Eye (tissue), 1 donor: ENCODE measurements at places on chromosomes 11 and 22.

GRCh38 chr11:46309814-46310259, 32.4 kb downstream of the CREB3L1 start:
- no peak for DNase-seq

- no peak for DNase-seq
These were observed 85.7 kb upstream of the PRDM11 start for GRCh38 chr11:45060707-45061106.

GRCh38 chr11:94171693-94172440, 43.2 kb downstream of the PANX1 start:
- DNase-seq: peak; percentile 52

DNA sequence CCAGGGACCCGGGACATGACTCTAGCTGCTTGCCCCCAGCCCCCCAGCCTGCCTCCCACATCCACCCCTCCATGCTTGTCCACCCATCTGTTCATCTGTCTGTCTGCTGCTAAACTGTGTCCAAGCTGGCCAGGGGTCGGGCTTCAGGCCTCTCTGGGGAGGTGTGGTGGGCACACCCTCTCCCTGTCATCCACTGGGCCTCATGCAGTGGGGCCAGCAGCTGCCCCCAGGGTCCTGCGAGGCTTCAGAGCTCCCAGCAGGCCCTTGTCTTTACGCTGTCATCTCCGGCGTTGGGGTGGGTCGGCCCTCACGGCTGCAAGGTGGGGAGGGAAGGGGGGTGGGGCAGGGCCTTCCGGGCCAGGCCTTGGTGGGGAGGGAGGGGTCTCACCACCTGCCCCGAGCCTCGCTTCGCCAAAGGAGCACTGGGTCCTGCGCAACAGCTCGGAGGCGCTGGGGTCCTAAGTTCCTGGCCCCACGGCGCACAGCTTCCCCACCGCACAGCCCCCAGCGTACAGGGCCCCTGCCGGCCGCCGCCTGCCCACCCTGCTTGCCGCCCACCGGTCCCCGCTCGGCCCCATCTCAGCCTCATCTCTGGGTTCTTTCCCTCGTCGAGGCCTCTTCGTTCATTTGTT, 26.7 kb downstream of the MOB2 start:
- DNase-seq: no peak

- no peak for DNase-seq
These were observed 28.2 kb downstream of the JHY start for GRCh38 chr11:122910775-122911174.

GRCh38 chr22:17501679-17502285, 61.5 kb upstream of the SLC25A18 start:
- peak; percentile 91 for DNase-seq

DNA sequence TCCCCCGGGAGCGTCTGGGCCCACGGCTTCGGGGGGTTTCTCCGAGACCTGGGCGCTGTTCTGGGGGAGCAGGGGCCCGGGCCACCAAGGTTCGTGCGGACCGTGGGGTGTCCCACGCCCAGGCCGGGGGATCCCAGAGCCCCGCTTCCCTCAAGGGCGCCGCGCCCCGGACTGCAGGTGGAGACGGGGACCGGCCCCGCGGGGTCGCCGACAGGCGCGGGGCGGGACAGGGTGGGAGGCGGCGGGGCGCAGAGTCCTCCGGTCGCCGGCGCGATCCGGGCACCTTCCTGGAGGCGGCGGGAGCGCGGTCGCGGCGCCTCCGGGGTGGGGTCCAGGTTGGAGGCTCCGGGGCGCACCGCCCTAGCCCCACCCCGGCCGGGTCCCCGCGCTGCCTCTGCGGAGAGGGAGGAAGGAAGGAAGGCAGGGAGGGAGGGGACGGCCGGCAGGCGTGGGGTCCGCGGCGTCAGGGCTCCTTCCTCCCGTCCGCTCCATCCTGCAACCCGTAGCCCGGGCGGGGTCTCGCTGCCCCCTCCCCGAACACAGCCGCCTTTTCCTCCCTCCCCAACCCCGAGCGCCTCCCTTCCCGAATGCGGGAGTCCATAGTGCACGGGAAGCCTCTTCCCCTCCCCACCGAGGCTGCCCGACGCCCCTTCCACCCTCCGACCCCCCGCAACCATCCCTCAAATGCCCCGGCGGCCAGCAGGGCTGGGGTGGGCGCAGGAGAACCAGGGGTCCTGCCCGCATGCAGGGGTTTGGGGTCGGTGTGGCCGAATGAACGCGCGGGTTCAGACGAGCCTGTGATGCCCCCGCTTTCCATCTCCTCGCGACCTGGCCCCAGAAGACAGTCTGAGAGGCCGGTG, 4.3 kb upstream of the ZBED4 start:
- DNase-seq: peak; percentile 12

DNA sequence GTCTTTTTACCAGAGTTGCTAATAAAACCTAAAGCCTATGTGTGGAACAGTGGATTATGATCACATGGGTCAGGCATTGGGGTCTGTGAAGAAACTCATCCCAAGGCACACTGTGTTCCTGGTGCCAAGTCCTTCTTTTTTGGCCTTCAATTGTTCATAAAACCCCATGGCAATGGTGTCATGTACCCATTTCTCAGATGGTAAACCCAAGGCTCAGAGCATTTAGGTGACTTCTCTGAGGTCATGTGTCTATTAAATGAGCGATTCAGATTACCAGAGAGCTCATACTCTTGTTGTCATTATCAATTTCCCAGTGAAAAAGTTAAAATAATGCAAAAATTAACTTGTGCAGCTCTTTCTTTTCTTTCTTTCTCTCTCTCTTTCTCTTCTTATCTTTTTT, 272.8 kb upstream of the SYN3 start:
- no peak for DNase-seq

- DNase-seq: no peak
These were observed 35.3 kb upstream of the LYVE1 start for GRCh38 chr11:10603721-10604297.

DNA sequence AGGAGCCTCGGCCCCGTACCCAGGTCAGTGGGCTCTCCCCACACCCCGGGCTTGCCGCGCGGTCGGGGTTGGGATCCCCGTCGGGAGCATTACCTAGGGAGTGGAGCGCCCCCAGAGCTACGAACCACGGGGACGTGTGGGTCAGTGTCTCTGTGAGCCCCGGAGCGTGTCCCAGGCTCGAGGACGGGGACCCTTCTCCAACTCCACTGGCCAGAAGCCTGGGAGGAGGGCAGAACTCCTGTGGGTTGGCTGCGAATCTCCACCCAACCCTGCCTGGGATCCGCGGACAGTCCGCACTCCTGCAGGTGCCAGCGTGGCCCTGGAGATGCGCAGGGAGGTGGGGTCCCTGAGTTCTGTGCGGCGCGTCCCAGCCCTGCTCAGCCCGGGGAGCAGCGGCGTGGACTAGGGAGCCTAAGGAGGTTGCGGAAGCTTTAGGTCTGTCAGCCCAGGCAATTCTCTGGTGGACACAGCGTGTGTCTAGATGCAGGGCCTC, 346 bp downstream of the PPFIBP2 start:
- no peak for DNase-seq

GRCh38 chr11:64298966-64299846, 952 bp upstream of the CATSPERZ start:
- DNase-seq: peak; percentile 77

DNA sequence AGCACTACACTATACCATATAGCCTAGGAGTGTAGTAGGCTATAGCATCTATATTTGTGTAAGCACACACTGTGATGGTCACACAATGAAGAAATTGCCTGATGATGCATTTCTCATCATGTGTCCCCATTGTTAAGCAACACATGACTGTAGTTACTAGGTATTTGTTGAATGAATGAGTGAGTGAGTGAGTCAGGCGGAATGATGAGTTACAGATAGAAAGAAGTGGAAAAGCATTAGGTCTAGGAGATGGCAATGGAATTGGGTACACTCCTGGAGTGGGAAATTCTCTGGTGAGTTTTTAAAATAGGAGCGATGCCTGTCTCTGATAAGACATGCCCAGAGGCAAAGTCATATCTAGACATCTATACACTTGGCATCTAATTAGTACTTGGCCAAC, 160.5 kb upstream of the TBCEL start:
- DNase-seq: no peak

DNA sequence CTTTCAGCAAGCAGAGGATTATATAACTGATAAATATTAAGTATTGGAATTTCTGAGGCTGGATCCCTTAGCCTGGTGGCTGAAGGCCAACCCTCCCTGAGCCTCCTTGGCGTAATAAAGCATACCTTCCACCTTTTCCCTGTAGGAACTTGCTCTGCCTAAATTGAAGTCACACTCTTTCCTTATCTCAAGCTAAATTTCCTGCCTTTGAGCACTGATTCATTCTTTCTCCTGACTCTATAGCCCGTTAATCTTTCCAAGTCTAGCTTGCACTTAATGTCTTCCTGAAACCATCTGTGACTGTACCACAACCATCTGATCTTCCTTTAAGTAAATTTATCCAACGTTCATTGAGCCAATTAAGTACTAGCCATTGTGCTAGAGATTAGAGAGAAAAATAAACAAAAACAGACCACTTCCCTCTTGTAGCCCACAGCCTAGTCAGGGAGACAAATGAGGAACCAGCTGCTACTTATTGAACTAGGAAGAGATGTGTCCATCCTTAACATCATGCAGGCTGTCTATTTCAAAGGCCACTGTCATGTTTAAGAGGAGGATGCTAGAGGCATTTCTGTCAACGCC, 62.9 kb downstream of the GRK3 start:
- no peak for DNase-seq

DNA sequence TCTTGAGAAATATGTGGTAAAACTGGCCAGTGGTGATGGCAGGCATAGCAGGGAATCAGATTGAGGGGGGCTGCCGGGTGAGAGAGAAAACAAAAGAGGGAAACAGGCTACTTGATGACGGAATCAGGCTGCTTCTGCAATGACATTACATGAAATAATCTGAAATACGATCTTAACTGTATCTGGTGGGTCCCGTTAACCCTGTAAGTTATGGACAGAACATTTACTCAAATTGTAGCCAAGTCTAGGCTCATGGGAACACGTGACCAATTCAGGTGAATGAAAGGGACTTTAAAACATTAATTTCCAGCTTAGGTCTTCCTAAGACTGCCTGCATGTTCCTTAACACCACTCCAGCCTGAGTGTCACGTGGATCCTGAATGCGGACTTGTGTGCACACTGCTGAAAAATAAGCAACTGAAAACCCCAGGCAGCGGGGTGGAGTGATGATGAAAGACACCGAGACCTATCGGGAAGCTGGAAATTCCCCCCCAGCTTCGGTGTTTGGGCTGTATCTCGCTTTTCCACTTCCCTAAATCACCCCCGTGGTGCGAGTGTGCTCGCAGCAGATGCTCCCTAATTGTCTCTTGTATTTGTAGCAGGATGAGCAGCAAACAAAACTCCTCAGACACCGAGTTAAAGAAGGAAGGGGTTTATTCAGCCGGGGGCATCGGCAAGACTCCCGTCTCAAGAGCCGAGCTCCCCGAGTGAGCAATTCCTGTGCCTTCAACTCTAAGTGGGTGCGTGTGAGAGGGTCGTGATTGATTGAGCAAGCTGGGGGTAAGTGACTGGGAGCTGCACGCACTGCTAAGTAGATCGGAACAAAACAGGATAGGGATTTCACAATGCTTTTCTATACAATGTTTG, 145.0 kb upstream of the GRK3 start:
- peak; percentile 69 for DNase-seq

DNA sequence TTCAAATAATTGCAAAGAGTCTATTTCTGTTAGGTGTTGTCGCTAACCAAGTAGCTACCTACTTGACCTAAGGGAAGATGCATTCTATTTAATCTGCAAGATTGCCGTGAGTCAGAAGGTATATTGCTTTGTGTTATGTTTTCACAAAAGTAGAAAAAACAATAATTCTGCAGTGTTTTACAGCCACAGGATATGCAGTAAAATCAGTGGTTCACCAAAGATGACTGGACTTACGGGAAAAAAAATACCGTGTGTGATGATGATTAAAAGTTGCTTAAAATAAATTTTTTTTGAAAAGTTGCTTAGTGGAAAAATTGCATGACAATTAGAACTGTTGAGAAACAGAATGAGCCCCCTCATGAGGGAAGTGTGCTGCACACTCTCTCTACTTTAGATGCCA, 209.1 kb downstream of the DDX10 start:
- DNase-seq: no peak

DNA sequence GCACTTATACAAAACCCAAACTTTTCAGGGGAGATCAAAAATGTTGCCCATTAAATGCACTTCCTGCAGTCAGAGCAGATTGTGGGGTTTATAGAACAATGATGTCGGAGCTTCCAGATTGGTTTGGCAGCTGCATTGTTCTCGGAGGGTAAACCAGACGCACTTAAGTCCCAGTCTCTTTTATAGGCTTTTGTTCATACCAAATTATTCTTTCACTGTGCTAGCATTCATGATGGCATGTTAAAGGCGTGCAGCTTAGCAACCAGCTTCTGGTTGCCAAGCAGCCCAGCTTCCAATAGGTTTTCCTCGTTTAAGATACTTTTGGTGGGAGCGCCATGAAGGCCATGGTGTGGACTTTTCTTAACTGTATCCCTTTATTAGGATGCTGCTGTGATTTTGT, 40.9 kb downstream of the ZC3H12C start:
- DNase-seq: peak; percentile 89

DNA sequence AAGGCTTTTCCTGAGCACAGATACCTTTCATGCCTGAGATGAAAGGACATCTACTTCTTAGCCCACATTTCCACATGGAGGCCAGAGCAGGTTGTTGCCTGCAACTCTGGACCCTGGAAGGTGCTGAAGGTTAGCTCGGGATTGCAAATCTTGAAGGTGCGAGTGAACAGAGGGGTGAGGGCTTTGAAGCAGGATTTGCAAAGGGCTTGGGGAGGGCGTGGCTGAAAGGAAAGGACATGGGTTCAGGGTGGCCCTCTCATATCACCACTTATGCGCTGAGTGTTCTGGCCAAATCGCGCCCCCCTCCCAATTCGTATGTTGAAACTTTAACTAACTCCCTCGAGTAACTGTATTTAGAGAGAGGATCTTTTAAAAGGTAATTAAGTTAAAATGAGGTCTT, 501.6 kb downstream of the MIAT start:
- DNase-seq: no peak
